ENCODE measurements at places on chromosomes 16 and 17.

DNA sequence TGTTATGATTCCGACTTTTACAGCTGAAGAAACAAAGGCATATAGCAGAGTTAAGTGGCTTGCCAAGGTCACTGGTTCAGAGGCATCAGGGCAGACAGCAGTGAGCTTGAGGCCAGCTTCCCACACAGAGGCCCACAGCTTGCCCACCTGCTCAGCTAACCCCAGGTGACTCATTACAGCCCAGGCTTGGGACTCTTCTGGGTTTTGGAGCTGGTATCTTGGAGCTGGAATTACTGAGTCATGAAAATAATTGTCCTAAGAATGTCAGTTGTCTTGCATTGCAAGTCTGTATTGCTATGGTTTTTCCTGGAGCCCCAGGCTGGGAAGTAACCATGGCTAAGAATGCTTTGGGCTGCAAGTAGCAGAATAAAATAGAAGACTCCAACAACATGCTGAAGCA is 32.4 kb upstream of the IRX3 start:
- peak; percentile 67 for DNase-seq

DNA sequence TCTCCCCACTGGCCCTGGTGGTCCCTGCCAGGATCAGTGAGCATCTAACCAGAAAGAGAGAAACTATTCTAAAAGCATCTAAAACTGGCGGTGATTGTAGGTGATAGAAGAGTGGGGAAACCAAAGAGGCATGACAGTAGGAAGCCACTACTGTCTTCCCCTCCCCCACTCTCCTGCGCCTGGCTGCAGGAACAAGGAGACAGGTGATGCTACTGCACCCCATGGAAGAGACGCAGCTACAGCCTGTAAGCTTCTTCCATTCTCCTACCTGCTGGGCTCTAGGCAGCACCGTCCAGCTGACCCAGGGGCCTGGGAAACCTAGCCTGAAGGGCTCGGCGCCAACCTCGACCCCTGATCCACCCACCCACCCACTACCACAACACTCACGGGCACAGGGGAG is 32.4 kb upstream of the CSNK2A2 start:
- no peak for DNase-seq

DNA sequence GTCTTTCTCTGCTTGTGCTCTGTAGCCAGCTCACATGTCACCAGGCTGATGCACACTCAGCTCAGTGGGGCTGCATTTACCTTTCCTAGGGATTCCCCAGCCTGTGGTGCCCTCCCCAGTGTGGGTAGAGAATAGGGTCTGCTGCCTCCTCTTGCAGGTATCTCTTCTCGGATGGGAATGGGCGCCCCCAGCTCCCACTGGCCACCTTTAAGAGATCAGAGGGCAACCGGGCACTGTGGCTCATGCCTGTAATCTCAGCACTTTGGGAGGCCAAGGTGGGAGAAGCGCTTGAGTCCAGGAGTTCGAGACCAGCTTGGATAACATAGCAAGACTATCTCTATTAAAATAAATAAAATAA is 3.3 kb downstream of the XYLT2 start:
- DNase-seq = no peak

- DNase-seq = peak; percentile 89
These were observed 264.2 kb downstream of the SEC14L1 start for GRCh38 chr17:77404812-77405581.

GRCh38 chr17:44655983-44656710 is at the start of gene MEIOC:
Gene MEIOC, plus strand, starts transcription at chr17:44656468. Its CDS starts 146 bp downstream, at chr17:44656614.
- DNase-seq = peak; percentile 57

DNA sequence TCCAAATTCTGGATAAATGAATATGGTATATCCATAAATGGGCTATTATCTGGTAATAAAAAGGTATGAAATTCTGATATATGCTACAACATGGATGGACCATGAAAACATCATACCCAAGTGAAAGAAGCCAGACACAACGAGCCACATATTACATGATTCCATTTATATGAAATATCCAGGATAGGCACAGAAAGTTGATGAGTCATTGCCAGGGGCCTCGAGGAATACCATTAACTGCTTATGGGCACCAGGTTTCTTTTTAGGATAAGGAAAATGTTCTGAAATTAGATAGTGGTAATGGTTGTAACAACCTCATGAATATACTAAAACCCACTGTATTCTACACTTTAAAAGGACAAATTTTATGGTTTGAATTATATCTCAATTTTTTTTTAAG is 123.2 kb downstream of the PITPNC1 start:
- DNase-seq = no peak

GRCh38 chr16:14331020-14331419 is 259.9 kb downstream of the MRTFB start:
- no peak for DNase-seq

DNA sequence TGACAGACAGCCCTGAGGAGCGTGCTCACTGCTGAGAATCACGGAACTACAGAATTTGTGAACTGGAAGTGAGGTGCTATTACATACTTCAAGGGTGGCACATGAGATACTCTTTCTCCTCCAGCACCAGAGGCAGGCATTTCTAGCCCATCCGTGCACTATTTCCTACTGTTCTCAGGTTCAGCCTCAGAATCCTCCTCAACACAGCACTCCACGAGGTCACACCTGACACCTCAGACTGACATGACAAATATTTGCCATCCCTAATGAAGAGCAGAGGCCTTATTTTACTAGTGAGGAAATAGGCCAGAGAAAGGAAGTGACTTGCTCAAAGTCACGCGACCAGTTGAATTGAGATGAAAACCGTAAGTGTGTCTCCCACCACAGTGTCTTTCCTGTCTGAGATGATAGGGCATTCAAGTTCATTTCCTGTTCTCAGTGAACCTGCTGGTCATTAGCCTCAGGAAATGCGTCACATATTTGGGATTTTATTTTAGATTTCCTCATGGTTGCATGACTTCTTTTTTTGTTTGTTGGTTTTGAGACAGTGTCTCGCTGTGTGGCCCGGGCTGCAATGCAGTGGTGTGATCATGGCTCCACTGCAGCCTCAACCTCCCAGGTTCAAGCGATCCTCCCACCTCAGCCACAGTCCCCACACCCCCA is 23.6 kb downstream of the SEZ6 start:
- peak; percentile 34 for DNase-seq

DNA sequence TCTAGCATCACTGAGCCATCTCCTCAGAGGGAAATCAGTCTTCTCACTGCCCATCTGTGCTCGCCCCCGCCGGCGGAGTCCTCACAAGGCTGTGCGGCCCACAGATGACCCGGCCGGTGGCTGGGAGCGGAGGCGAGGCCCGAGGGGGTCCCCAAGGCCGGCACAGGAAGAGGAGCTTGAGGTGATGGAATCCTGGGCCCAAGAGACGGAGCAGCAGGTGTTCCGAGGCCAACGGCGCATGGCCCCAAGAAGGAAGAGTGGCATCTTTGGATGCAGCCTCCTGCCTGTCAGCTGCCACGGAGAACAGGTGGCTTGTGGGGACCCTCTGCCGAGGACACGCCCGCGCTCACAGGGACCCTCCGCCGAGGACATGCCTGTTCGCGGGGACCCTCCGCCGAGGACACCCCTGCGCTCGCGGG is 72.7 kb upstream of the GNG13 start:
- DNase-seq = no peak

- peak; percentile 49 for DNase-seq
These were observed 545.2 kb upstream of the CDH11 start for GRCh38 chr16:65667011-65667578.

GRCh38 chr16:391885-392335 is 5.1 kb upstream of the NME4 start:
- peak; percentile 84 for DNase-seq

- DNase-seq = no peak
These were observed 6.5 kb upstream of the ZFHX3 start for GRCh38 chr16:73054498-73054812.

DNA sequence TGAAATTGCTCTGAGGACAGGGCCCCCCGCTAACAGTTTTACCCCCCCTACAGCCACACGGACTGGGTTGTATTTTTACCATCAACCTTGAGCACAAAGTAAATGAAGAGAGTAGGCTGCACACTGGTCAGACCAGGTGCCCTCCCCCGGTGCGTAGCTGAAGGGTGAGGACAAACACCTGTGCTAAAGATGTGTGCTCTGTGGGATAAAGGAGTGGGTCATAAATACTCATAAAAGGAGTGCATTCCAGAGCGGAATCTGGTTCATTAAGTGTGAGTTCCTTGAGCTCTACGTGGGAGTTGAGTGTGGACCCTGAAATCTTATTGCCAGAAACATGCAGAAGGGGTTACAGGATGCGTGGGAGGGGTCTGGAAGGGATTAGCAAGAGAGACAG is 217.0 kb downstream of the CCDC182 start:
- no peak for DNase-seq

DNA sequence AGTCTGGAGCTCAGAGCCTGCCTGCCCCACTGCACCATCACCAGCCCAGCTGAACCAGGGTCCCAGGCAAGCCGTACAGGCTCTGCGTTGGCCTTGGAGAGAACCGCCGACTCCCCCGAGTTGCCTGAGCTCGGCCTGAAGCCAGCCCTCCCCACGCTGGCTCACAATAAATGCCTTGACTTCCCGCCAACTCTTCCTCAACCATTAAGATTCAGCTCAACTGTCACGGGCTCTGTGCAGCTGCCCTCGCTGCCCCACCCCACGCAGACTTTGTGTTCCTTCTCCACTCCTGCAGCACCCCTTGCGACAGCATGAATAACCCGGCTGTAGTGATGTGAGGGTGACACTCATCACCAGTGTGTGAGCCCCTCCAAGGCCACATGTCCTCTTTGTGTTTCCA is 4.8 kb upstream of the QPRT start:
- peak; percentile 42 for DNase-seq

DNA sequence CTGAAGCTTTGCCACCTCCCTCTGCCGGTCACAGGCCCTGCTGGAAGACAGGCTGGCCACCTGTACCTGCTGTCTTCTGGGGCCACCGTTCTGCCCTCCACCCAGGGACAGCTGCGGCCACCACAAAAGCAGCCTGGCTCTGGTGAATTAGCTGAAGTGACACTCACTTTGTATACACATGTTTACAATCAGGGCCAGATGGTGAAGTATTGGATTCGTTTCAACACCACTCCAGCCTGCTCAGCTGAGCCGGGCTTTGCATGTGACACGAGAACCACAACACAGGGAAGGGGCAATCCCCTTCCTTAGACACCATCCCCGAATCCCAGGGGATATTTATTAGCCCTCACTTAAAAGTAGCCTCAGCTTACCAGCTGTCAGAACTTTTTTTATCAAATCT is 191.5 kb upstream of the RPL38 start:
- DNase-seq = no peak

- peak; percentile 76 for DNase-seq
These were observed 21.1 kb upstream of the TFAP4 start for GRCh38 chr16:4293822-4294457.

DNA sequence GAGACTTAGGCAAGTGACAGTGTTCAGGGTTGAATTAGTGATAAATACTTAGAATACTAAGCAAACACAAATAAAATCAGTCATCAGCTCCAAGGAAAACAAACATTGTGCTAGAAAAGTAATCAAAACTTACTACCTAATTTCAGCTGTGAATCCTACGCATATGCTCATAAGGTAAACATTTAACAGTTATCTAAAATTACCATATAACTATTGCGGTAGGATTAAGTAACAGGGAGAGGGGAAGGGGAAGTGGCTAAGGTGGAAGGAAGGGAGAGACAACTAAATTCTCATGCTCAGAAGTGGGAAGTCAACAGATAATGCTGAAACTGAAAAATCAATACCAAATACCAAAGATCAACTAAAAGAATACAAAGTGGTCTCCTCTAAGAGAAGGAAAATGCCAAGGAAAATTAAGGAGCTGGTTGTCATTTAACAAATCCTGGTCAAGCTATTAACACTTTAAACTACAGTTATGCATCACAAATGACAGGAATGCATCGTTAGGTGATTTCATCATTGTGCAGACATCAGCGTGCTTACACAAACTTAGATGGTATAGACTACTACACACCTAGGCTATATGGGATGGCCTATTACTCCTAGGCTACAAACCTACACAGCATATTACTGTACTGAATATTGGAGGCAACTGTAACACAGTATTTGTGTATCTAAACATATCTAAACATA is 20.0 kb downstream of the USP32 start:
- no peak for DNase-seq

GRCh38 chr16:30741461-30741914 is 6.7 kb upstream of the PHKG2 start:
- peak; percentile 83 for DNase-seq

GRCh38 chr17:30002088-30002487 is 60.7 kb downstream of the EFCAB5 start:
- no peak for DNase-seq

- no peak for DNase-seq
These were observed 34.2 kb downstream of the CDH13 start for GRCh38 chr16:82660966-82661365.
